ENCODE measurements at places on chromosomes 2 and 18.

GRCh38 chr2:16123856-16124780 lies 183.8 kb downstream of the MYCN start:
- DNase-seq: no peak
- H3K27me3 ChIP-seq: peaks cover 4% of the 10 kb centered on the region
- H3K36me3 ChIP-seq: no peaks in the 10 kb centered on the region
- no peak overlapping the region for H3K4me3 ChIP-seq
- H3K27ac ChIP-seq: no peak overlapping the region

DNA sequence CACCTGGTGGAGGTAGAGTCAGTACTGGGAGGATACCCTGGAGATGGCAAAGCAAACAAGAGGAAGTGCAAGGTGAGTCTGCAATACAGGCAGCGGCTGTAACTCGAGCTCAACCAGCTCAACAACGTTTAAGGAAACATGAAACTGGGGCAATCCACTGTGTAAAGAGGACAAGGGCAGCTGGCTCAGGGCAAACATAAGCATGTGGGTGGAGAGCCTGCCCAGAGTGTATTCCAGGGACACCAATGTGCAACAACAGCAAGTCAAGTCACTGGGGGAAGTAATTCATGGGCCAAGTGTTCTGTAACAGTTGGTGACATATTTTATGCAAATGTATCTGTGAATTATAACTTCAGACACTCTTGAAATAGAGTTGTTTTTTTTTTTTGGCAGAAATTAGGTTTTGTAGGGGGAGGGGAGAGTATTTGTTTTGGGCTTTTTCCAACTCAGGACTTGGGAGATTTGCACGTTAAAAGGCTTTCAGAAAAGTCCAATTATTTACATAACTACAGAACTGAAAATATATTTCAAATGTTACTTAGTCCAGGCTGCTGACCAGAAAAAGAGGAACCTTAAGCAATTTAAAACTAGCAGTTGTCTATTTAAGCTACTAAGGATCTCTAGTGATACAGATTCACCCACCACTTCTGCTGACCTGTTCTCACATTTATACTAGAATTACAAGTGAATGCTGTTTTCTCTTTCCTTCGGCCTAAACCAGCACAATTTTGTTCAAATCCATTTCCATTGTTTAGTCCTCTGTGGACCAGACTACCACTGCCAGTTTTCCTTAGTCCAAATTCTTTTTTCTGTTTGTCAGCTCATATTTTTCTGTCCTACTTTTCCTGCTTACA lies 18.6 kb downstream of the NRXN1 start:
- H3K4me1 ChIP-seq: no peaks in the 10 kb centered on the region
- H3K4me3 ChIP-seq: no peak overlapping the region
- no peak overlapping the region for H3K27ac ChIP-seq

GRCh38 chr2:141723814-141724213 lies 407.0 kb downstream of the LRP1B start:
- no peaks in the 10 kb centered on the region for H3K27me3 ChIP-seq
- no peak for DNase-seq
- H3K4me3 ChIP-seq: no peak overlapping the region
- H3K27ac ChIP-seq: no peak overlapping the region

DNA sequence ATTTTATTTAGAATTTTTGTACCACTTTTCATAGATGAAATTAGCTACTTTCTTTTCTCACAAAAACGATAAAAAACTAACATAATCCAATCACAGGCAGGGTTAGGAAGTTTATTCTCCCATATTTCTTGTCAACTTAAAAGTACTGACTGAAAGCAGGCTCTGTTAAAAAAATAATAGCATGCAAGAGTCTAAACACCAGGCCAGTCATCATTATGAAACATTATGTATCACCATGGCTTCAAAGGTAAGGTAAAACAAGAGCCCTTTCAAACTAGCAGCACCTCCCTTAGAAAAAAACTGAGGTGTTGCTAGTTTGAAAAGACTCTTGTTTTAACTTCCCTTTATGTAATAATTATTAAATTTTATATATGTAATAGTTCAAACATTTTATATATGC lies 848.0 kb downstream of the RNF144A start:
- DNase-seq: no peak
- H3K36me3 ChIP-seq: no peaks in the 10 kb centered on the region
- no peaks in the 10 kb centered on the region for H3K27me3 ChIP-seq
- H3K27ac ChIP-seq: no peak overlapping the region
- no peaks in the 10 kb centered on the region for H3K4me1 ChIP-seq

- DNase-seq: no peak
- peaks cover 42% of the 10 kb centered on the region for H3K4me1 ChIP-seq
- H3K27ac ChIP-seq: no peak overlapping the region
- no peaks in the 10 kb centered on the region for H3K27me3 ChIP-seq
- H3K4me3 ChIP-seq: no peak overlapping the region
Measured at GRCh38 chr2:236579746-236580315, 10.2 kb downstream of the ACKR3 start.

DNA sequence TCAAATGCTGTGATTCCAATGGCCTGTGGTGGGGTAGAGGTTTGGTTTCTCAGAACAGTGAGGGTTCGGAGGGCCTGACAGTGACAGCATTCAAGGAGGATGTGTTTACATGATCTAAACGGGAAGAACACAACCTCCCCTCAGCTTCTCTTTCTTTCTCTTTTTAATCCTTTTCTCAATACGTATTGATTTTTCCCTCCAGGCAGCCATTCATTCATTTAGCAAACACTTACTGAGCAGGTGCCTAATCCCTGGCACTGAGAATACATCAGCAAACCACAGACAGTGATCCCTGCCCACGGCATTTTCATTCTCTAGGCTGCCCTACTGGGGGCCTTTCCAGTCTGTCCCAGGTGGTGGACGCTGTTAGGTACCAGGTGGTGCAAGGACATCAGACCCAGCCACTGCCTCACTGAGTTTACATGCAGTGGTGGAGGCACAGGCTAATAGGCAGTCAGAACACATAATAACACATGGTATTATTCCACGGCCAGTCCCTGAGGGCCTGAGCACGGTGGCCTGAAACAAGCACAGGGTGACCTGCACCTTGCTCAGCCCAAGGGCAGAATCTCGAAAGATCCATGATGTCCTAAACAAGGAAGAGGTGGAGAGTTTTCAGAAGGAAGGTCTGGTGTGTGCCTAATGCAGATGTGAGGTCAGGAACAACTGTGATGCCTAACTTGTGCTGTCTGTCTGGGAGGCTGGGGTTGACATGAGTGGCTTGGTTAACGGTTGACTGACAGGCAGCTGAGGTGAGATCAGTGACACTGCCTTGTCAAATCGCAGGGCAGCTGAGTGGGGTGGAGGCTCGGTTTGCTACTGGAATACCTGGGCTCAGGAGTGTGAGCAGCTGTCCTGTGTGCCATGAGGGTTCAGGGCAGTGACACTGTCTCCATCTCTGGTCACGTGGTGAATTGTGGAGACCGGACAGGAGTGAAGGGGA lies 785.5 kb upstream of the HS6ST1 start:
- H3K36me3 ChIP-seq: no peaks in the 10 kb centered on the region
- no peak overlapping the region for H3K27ac ChIP-seq
- no peaks in the 10 kb centered on the region for H3K4me1 ChIP-seq
- no peak overlapping the region for H3K4me3 ChIP-seq
- DNase-seq: no peak
- H3K27me3 ChIP-seq: no peaks in the 10 kb centered on the region

GRCh38 chr2:60152226-60152833 lies 401.1 kb downstream of the BCL11A start:
- H3K4me1 ChIP-seq: no peaks in the 10 kb centered on the region
- no peak for DNase-seq
- no peak overlapping the region for H3K27ac ChIP-seq
- no peak overlapping the region for H3K4me3 ChIP-seq
- H3K36me3 ChIP-seq: no peaks in the 10 kb centered on the region

GRCh38 chr2:96832754-96833507 lies 10.9 kb downstream of the ANKRD23 start:
- no peaks in the 10 kb centered on the region for H3K27me3 ChIP-seq
- peaks cover 42% of the 10 kb centered on the region for H3K36me3 ChIP-seq
- peaks cover 8% of the 10 kb centered on the region for H3K4me1 ChIP-seq
- peak; percentile 75 for DNase-seq
- H3K4me3 ChIP-seq: no peak overlapping the region
- peak overlapping the region; percentile 40 for H3K27ac ChIP-seq

DNA sequence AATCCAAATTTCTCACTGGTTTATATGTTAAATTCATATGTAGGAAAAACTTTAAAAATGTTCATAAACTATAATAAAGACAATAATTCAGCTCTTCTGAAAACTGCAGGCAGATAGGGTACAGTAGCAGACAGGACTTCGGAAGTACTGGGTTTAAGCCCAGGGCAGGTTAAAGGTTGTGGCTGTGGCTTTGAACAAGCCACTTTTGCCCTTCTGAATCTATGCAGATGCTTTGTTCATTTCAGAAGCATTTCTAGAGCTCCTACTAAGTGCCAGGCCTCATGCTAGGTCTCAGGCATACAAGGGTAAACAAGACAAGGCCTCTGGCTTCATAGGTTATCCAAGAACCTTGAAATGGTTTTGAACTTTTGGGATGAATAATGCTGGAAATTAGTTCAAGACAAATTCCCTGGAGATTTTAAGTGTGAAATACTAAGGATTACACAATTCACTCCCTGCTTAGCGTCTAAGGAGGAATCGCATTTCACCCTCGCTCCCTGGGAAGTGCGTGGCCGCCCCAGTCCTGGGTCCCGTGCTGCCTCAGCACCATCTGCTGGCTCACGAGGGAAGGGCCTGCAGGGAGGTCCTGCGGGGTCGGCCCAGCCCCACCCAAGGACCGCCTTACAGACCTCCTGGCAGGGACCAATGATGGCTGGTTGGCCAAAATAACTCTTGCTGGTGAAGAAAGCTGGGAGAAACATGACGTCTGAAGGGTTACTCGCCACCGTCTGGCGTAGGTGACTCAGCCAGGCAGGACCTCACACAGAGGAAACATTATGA lies 67.7 kb upstream of the L3MBTL4 start:
- no peak overlapping the region for H3K27ac ChIP-seq
- H3K36me3 ChIP-seq: no peaks in the 10 kb centered on the region
- peak; percentile 75 for DNase-seq
- no peaks in the 10 kb centered on the region for H3K4me1 ChIP-seq
- no peak overlapping the region for H3K4me3 ChIP-seq
- H3K27me3 ChIP-seq: no peaks in the 10 kb centered on the region

- H3K27me3 ChIP-seq: no peaks in the 10 kb centered on the region
- no peaks in the 10 kb centered on the region for H3K4me1 ChIP-seq
- no peak overlapping the region for H3K4me3 ChIP-seq
- no peaks in the 10 kb centered on the region for H3K36me3 ChIP-seq
- DNase-seq: no peak
Measured at GRCh38 chr2:121825003-121825950, 69.8 kb downstream of the TSN start.

- H3K27me3 ChIP-seq: no peaks in the 10 kb centered on the region
- no peaks in the 10 kb centered on the region for H3K4me1 ChIP-seq
- no peak overlapping the region for H3K4me3 ChIP-seq
- no peaks in the 10 kb centered on the region for H3K36me3 ChIP-seq
- DNase-seq: no peak
Measured at GRCh38 chr2:203072371-203072770, 57.7 kb downstream of the NBEAL1 start.

- H3K27ac ChIP-seq: no peak overlapping the region
- no peak overlapping the region for H3K4me3 ChIP-seq
- DNase-seq: no peak
- H3K4me1 ChIP-seq: peaks cover 73% of the 10 kb centered on the region
- no peaks in the 10 kb centered on the region for H3K27me3 ChIP-seq
- no peaks in the 10 kb centered on the region for H3K36me3 ChIP-seq
Measured at GRCh38 chr2:109244750-109245382, 115.9 kb downstream of the SH3RF3 start.

GRCh38 chr2:232432598-232433184 lies 23.3 kb upstream of the ALPI start:
- H3K4me3 ChIP-seq: no peak overlapping the region
- no peak overlapping the region for H3K27ac ChIP-seq
- H3K27me3 ChIP-seq: peaks cover 14% of the 10 kb centered on the region

- no peaks in the 10 kb centered on the region for H3K36me3 ChIP-seq
- DNase-seq: peak; percentile 84
- no peak overlapping the region for H3K4me3 ChIP-seq
- no peaks in the 10 kb centered on the region for H3K27me3 ChIP-seq
Measured at GRCh38 chr2:231642631-231643494, 50.2 kb downstream of the TEX44 start.

DNA sequence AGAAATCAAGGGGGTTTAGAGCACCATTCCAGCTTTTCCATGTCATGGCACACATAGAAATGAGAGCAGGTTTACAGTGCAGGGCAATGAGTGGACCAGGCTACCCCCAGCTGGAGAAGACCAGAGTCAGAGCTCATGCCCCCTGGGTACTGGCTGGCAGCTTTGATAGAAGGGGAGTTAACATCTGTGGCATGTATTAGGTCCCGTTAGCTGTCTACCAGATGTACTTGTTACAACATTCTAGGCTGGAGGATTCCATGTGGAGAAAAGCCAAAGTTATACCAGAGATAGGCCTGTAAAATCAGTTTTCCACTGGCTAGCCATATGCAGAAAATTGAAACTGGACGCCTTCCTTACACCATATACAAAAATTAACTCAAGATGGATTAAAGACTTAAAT lies 109.2 kb downstream of the CCDC85A start:
- no peaks in the 10 kb centered on the region for H3K27me3 ChIP-seq
- H3K36me3 ChIP-seq: no peaks in the 10 kb centered on the region
- H3K4me3 ChIP-seq: no peak overlapping the region
- no peak for DNase-seq
- no peaks in the 10 kb centered on the region for H3K4me1 ChIP-seq
- H3K27ac ChIP-seq: no peak overlapping the region

DNA sequence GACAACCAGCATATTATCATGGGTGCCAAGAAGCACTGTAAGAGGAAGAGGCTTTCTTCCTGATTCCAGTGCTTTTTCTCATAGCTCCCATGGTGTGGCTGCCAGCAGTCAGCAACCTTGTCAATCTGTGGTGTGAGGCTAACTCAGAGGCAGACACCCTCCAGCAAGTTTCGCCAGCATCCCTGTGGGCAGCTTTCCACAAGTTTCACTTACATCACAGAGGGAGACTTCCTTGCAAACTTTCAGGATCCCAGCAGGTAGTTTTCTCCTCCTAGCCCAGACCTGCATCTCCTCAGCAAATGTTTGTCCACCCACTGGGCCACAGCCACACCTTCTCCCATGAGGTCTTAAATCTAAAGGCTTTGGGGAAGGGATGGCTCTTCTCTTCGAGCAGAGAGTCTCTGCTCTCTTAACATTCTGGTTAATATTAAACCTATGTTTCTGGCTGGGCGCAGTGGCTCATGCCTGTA lies 9.1 kb downstream of the DNAH7 start:
- no peaks in the 10 kb centered on the region for H3K4me1 ChIP-seq
- no peaks in the 10 kb centered on the region for H3K27me3 ChIP-seq
- no peak overlapping the region for H3K27ac ChIP-seq
- H3K4me3 ChIP-seq: no peak overlapping the region
- no peaks in the 10 kb centered on the region for H3K36me3 ChIP-seq
- DNase-seq: no peak

GRCh38 chr2:185807351-185807750 lies 68.7 kb downstream of the FSIP2 start:
- no peaks in the 10 kb centered on the region for H3K27me3 ChIP-seq
- DNase-seq: no peak
- H3K36me3 ChIP-seq: no peaks in the 10 kb centered on the region
- H3K4me3 ChIP-seq: no peak overlapping the region
- no peak overlapping the region for H3K27ac ChIP-seq
- H3K4me1 ChIP-seq: no peaks in the 10 kb centered on the region

GRCh38 chr2:58957188-58957840 lies 716.2 kb upstream of the FANCL start:
- no peaks in the 10 kb centered on the region for H3K4me1 ChIP-seq
- no peaks in the 10 kb centered on the region for H3K36me3 ChIP-seq
- no peak overlapping the region for H3K27ac ChIP-seq
- H3K4me3 ChIP-seq: no peak overlapping the region

GRCh38 chr2:44135296-44135695 lies 33.4 kb upstream of the PPM1B start:
- peaks cover 13% of the 10 kb centered on the region for H3K4me1 ChIP-seq
- DNase-seq: no peak
- H3K27me3 ChIP-seq: no peaks in the 10 kb centered on the region
- H3K4me3 ChIP-seq: no peak overlapping the region
- H3K36me3 ChIP-seq: no peaks in the 10 kb centered on the region
- H3K27ac ChIP-seq: no peak overlapping the region
